NCI-H187 (cell line): ENCODE measurements at places on chromosomes 7 and 10.

GRCh38 chr10:109992485-109992884, 15.3 kb upstream of the ADD3 start:
- no peak for DNase-seq

GRCh38 chr7:27068259-27068658, 27.5 kb downstream of the HOXA1 start:
- DNase-seq, result no peak

GRCh38 chr10:93656155-93656554, 43.8 kb downstream of the PDE6C start:
- DNase-seq, result no peak

GRCh38 chr10:65275296-65275695, 1650.5 kb upstream of the LRRTM3 start:
- no peak for DNase-seq

GRCh38 chr7:28003408-28003807, 177.2 kb downstream of the JAZF1 start:
- DNase-seq, result no peak

GRCh38 chr10:4131407-4132215, 346.6 kb upstream of the KLF6 start:
- DNase-seq, result no peak

DNA sequence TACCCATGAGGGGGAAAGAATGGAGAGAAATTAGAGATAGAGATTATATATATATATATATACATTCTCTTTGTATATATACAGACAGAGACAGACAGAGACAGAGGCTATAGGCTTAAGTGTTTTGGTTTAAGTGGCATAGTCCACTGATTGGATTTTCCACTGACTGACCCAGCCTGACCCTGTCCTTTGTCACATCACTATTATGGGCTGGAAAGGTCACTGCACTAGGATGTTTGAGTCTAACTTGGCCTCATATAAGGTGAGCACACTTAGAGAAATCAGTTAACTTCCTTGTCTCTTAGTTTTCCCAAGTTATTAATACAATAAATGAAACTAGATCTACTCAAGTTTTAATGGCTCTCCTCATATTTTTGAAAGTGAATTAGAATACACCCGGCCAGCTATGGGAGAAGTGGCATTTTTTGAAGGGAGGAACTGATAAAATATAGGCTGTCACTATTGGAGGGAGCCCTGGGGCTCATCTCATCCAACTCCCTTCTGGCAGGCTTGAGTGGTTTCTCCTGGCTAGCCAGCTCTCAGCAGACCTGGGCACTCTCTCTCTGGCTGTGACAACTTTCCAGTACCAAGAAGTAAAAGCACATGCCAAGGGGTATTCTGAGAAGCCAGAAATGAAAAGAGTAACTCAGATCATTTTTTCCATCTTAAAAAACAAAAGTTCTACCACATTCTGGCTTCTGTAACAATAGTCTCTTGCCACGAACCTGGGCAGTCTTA, 455.6 kb upstream of the ANKRD30A start:
- no peak for DNase-seq

DNA sequence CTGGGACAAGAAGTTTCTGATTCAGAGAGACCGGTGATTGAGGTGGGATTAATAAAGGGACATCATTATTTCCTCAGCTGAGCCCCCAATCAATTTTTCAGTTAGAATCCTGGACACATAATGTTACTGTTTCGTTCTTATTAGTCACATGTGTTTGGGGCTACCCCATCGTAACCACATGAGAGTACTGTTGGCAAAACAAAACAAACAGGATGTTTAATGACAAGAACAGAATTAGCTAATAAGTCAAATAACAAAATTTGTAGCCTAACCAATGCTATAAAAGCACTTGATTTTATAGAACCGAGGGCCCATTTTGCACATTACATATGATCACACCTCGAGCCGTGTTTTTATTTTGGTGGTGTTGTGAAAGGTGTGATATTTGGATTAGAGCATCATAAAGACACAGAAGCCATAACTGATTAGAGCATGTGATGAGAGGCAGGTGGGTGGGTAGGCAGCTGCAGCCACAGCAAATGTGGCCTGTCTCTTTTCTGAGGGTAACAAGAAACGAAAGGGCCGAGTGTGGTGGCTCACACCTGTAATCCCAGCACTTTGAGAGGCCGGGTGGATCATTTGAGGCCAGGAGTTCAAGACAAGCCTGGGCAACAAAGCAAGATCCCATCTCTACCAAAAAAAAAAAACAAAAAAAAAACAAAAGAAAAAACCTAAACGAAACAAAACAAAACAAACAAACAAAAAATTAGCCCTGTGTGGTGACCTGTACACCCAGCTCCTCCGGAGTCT, 1.8 kb upstream of the VWC2 start:
- DNase-seq, result no peak

- no peak for DNase-seq
Measured at GRCh38 chr7:34091321-34091917, 186.1 kb downstream of the BMPER start.
